Astrocyte (in vitro differentiated cells and primary cell): ENCODE measurements at places on chromosomes 12 and 14. TPM values are rescaled to one million over a fixed set of nuclear protein-coding genes. Genes with fewer than 3 reads are reported as not detected.
A peak's percentile ranks its signal among the peaks of the same experiment; 100 is the strongest.

The SERPINA10 gene
- not detected in 2 replicates for total RNA-seq

The ZFHX2 gene
- total RNA-seq: 27.3 TPM in 2 replicates

The C1QL4 gene
- total RNA-seq: 0.09 TPM in 1 of 2 replicates, not detected in the other

The IL31 gene
- not detected in 2 replicates for total RNA-seq

The RAD51AP1 gene
- 2.7 and 5.3 TPM in 2 replicates for total RNA-seq

DNA sequence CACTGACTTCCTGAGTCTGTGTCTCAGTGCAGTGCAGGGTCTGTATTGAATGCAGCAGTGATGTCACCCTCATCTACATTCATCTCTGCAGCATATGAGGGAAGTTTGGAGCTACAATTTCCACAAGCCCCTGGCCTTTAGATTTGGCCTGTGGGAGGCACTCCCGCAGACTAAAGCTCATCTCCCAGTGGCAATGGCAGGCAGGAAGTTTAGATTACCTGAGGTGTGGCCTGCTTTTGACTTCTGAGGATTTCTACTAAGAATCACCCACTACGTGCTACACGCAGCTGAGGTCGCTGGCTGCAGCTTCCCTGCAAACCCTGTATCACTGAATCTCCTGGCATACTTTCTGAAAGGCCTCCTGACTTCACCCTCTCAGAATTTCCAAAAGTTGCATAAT lies 202.2 kb upstream of the PRKD1 start:
- H3K4me3 ChIP-seq: no peak overlapping the region
- peak; percentile 11 for DNase-seq
- no peaks in the 10 kb centered on the region for H3K36me3 ChIP-seq
- H3K27me3 ChIP-seq: no peaks in the 10 kb centered on the region
- no peak overlapping the region for H3K27ac ChIP-seq
- H3K4me1 ChIP-seq: no peaks in the 10 kb centered on the region

GRCh38 chr12:78210894-78211302 lies 380.2 kb downstream of the NAV3 start:
- H3K36me3 ChIP-seq: peaks cover 10% of the 10 kb centered on the region
- no peak overlapping the region for H3K27ac ChIP-seq
- H3K27me3 ChIP-seq: no peaks in the 10 kb centered on the region
- peaks cover 15% of the 10 kb centered on the region for H3K4me1 ChIP-seq
- H3K4me3 ChIP-seq: no peak overlapping the region
- DNase-seq: peak; percentile 84

- no peak overlapping the region for H3K4me3 ChIP-seq
- no peaks in the 10 kb centered on the region for H3K36me3 ChIP-seq
- no peaks in the 10 kb centered on the region for H3K4me1 ChIP-seq
- no peaks in the 10 kb centered on the region for H3K27me3 ChIP-seq
- DNase-seq: peak; percentile 18
These were observed 15.7 kb downstream of the MYRFL start for GRCh38 chr12:69840727-69841126.

DNA sequence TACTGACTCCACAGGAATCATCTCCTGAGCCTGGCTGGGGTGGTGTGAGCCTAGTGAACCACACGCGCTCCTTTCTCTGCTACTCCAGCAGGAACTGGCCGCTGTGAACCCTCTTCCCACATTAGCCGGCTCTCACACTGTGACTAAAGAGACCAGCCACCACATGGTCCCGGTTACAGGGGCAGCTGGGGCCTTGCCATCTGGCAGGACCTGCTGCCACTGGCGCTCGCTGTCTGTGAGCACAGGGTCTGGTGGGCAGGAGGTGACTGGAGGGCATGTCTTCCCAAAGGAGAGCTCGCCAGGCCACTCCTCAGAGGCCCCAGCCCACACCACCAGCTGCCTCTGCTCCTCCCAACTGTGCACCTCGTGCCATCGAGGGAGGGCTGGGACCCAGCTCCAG lies 99.3 kb downstream of the SINHCAF start:
- no peaks in the 10 kb centered on the region for H3K4me1 ChIP-seq
- H3K4me3 ChIP-seq: no peak overlapping the region
- no peak for DNase-seq
- H3K27me3 ChIP-seq: peaks cover 4% of the 10 kb centered on the region
- no peaks in the 10 kb centered on the region for H3K36me3 ChIP-seq
- H3K27ac ChIP-seq: no peak overlapping the region

DNA sequence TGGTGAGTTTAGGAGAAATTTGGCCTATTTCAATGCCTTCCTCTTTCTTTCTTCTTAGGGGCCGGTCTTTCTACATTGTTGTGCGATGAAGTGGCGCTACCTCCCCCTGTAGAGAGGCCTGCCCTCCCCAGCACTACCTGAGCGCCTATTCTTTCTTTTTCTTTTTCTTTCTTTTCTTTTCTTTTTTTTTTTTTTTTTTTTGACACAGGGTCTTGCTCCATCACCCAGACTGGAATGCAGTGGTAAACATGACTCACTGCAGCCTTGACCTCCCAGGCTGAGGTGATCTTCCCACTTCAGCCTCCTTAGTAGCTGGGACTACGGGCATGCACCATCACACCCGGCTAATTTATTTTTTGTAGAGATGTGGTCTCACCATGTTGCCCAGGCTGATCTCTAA lies 136.1 kb upstream of the MAX start:
- H3K27ac ChIP-seq: peak overlapping the region; percentile 91
- peaks cover 40% of the 10 kb centered on the region for H3K4me1 ChIP-seq
- H3K36me3 ChIP-seq: no peaks in the 10 kb centered on the region
- peak overlapping the region; percentile 22 for H3K4me3 ChIP-seq
- no peaks in the 10 kb centered on the region for H3K27me3 ChIP-seq

DNA sequence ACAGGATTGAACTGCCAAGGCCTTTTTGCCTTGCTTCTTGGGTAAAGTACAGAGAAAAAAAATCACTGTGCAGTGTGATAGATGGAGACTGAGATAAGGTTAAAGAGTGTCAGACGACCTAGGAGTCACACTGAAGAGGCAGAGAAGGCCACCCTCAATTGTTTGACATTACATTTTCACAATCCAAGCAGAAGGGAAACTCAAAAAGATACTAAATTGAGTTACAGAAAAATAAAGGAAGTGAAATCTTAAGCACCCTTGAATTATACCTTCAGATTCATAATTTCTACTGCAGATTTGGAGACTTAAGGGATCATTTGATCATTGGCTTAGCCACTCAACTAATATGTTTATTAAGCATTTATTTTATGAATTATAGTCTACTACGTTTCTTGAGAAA lies 97.1 kb downstream of the MYF5 start:
- no peak overlapping the region for H3K27ac ChIP-seq
- no peak overlapping the region for H3K4me3 ChIP-seq
- H3K4me1 ChIP-seq: no peaks in the 10 kb centered on the region
- no peak for DNase-seq

GRCh38 chr14:105179191-105179590 lies 1.9 kb downstream of the NUDT14 start:
- H3K27ac ChIP-seq: no peak overlapping the region
- DNase-seq: no peak
- no peaks in the 10 kb centered on the region for H3K36me3 ChIP-seq
- peaks cover 5% of the 10 kb centered on the region for H3K27me3 ChIP-seq
- no peak overlapping the region for H3K4me3 ChIP-seq

- no peak overlapping the region for H3K4me3 ChIP-seq
- H3K36me3 ChIP-seq: no peaks in the 10 kb centered on the region
- no peaks in the 10 kb centered on the region for H3K4me1 ChIP-seq
- DNase-seq: no peak
These were observed 180.5 kb downstream of the FBXL14 start for GRCh38 chr12:1413930-1414329.
